ENCODE measurements at places on chromosomes 12 and 14.

- DNase-seq = no peak
These were observed 502 bp upstream of the MBIP start for GRCh38 chr14:36320897-36321381.

DNA sequence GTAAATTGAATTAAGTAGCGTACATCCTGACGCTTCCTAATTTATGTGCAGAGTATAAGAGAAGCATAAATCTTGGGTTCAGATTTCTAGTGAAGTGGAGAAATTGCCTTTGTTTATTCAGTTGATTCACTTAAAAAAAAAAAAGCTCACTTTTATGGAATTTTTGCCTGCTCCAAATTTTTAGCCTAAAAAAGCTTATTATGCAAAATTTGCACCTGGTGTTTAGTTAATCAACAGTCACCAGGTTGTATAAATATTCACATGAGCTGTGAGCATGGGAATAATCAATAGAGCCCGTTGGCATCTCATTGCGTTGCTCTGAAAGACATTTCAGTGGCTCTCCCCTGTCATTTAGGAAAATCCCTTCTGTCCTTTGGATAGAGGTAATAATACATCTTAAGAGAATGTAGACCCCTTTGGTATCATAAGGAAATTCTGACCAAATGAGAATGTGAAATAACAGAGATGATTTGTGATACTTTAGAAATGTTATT lies 132.4 kb downstream of the SRGAP1 start:
- no peak for DNase-seq

DNA sequence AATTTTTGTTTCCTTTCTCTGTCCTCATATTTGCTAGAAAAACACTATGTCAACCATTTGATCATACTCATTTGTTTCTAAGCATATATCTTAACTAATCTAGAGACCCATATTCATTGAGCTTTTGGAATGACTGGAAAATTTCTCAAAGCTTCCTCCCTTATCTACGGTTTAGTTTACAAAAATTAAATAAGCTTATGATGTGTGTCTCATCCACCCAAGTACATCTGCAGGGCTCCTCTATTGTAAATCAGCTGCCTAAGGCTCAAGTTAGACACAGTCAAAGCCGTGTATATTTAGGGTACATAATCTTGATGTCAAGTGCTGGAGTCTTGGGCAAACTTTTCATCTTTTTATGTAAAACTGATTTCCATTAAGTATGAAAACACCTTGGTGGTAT lies 370.5 kb downstream of the DIO2 start:
- no peak for DNase-seq

- DNase-seq = no peak
These were observed 74.8 kb upstream of the PRMT8 start for GRCh38 chr12:3416159-3416558.

GRCh38 chr14:51811706-51812105 lies 48.7 kb upstream of the GNG2 start:
- DNase-seq = no peak

- DNase-seq = no peak
These were observed 122.0 kb downstream of the KCNC2 start for GRCh38 chr12:75087654-75088053.

DNA sequence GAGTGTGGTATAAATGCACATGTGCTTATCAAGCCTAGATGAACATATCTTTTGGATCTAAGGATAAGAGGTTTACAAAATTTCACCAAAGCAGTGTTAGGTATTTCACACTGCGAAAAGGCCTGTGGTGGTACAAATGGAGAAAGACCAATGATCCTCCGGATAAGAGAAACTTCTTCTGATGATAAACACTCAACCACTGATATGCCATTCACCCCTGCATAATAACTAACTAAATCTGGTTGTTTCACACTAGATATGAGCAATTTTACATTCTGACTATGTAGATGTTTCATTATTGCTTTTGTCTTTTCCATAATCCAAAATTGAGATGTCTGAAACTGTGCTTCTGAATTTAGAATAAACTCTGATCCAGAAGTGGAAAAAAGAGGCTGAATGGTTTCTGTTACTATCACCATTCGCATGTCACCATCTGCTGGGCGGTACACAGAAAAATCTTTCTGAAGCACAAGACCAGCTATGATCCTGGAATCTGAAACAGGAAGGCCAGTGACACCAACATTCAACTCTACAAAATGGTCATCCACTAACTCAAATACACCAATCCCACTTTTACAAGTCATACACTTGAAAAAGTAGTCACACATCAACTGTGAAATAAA lies 1.3 kb downstream of the BBS10 start:
- no peak for DNase-seq

DNA sequence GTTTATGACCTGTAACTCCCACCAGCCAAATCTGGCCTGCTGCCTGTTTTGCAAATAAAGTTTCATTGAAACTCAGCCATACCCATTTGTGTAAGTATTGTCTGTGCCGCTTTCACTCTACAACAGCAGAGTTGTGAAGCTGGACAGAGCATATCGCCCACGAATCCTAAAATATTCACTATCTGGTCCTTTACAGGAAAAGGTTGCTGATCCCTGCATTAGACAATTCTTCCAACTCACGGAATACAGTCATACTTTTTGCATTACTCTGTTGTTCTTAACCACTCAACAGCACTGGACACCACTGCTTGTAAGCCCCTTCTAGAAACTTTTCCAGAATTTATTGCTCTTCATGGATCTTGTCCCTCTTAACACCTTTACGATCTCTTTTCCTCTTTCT lies 435.4 kb downstream of the EGLN3 start:
- no peak for DNase-seq

DNA sequence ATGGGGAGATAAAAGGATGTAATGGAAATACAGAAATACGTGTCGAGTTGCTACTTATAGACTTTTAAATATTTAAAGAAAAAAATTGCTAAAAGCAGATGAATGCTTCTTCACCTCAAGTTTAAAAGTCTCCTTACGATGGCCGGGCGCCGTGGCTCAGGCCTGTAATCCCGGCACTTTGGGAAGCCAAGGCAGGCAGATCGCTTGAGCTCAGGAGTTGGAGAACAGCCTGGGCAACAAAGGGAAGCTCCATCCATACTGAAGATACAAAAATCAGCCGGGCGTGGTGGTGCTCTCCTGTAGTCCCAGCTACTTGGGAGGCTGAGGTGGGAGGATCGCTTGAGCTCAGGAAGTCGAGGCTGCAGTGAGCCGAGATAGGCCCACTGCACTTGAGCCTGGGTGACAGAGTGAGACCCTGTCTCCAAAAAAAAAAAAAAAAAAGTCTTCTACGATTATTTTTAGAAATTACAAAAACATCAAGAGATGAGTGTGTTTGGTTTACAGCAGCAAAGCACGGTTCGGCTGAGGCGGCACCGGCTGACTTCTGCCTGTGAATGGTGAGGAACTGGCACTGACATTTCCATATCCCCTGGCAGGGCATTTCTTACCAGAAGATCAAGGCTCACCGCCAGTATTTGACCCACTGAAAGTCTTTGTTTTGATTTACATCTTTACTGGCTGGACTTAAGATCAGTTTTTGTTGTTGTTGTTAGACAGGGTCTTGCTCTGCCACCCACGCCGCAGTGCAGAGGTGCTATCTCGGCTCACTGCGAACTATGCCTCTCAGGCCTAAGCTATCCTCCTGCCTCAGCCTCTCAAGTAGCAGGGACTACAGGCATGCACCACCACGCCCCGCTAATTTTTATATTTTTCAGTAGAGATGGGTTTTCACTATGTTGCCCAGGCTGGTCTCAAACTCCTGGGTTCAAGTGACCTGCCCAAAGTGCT lies 3.9 kb upstream of the MTA1 start:
- DNase-seq = no peak

DNA sequence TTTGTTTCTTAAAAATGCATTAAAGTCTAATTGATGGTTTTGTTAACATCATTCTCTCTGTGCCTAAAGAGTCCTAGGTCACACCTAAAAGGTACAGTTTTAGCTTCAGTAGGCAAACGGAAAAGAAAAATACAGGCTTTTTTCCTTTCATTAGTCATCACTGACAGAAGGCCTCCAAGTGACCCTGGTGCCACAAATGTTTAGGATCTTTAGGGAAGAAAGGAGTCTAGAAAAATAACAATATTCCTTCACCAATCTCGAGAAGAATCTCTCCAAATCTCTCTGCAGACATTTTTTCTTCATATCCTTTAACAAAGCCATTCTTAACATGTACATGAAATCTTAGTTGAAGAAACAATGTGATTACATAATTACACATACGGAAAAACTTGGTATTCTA lies 2.0 kb downstream of the DENND5B start:
- DNase-seq = no peak

GRCh38 chr14:20956376-20956976 lies 1.2 kb downstream of the RNASE2 start:
- DNase-seq = no peak

DNA sequence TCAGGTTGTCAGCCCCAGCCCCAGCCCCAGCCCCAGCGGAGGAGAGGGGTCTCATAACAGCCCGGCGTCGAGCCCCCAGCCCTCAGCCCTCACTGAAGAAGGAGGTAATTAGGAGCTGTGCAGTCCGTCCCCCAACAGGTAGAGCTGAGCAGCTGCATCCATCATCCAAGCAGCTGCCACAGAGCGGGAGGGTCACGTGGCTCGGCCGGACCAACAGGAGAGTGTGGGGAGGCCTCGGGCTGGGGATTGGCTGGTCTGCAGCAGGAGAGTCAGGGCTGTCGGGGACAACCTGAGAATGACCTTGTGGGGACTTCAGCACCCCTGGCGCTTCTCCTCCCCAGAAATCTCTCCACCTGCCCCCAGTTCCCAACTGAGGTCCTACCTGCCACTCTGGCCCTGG lies 29.6 kb downstream of the SMUG1 start:
- DNase-seq = no peak

Measured in stimulated activated CD8-positive, alpha-beta memory T cell treated with anti-CD3 and anti-CD28 coated beads, Interleukin-4, amount 100 ng/mL, for 4 hours (primary cell).